Stimulated activated CD4-positive, alpha-beta T cell treated with anti-CD3 and anti-CD28 coated beads, Interleukin-12 subunit alpha, Interleukin-12 subunit beta, amount 100 ng/mL, for 24 hours (primary cell): ENCODE measurements at places on chromosomes 6 and 20.

DNA sequence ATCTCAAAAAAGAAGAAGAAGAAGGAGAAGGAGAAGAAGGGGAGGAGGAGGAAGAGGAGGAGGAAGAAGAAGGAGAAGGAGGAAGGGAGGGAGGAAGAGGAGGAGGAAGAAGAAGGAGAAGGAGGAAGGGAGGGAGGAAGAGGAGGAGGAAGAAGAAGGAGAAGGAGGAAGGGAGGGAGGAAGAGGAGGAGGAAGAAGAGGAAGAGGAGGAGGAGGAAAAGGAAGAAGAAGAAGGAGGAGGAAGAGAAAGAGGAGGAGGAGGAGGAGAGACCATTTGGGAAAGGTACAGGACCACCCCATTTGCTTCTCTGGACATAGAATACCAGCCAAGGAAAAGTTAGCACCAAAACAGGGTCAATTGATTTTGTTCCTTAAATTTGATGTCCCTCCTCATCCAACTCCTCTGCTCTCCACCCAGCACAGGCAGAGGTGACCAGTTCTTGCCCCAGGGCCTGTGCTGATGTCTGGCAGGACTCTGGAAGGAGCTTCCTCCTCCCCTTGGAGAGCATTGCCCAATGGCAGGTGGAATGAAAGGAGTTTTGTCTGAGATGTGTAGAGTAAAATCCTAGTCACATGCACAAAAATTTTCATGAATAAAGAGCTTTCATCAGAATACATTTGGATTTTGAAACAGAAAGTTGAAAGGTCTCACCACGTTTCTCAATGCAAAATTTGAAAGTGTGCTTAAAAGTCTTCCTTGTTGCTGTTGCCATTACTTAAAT is 182.9 kb downstream of the LY86 start:
- no peak for DNase-seq

GRCh38 chr6:1716396-1716795 is 106.7 kb downstream of the FOXC1 start:
- no peak for DNase-seq

GRCh38 chr6:160054913-160055312 is 66.7 kb upstream of the SLC22A1 start:
- DNase-seq: no peak

GRCh38 chr6:76518443-76518842 is 446.0 kb upstream of the IMPG1 start:
- no peak for DNase-seq

DNA sequence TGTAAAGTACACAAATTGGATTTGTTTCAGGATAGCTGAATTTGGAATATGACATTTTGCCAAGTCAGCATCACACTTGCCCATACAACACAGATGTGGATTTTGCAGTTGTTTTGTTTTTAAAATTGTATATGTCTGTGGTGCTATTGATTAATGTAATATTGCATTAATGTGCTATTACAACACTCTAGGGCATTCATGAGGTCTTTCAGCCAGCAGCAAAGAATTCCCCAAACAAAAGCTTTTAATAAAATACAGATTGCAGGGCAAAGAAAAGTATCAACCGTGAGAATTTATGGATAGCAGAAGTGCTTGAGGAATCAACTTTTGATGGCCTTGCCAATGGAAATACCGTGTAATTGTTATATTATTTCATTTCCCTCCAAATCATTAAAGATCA is 144.9 kb downstream of the AIG1 start:
- DNase-seq: no peak

DNA sequence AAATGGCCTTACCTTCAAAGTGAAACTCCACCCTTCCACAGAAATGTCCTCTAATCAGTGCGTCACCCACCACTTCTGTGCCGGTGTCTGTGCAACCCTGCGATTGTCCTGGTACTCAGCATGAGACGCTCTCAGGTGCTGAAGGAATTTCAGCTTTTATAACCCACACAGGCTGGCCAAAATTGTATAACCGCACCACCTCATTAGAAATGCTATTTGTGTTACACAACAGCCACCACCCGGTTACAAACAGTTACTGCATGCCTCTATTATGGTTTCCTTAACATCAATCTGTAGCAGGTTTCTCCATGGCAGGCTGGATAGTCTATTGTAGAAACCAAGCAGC is 51.5 kb downstream of the SLC23A2 start:
- DNase-seq: no peak

DNA sequence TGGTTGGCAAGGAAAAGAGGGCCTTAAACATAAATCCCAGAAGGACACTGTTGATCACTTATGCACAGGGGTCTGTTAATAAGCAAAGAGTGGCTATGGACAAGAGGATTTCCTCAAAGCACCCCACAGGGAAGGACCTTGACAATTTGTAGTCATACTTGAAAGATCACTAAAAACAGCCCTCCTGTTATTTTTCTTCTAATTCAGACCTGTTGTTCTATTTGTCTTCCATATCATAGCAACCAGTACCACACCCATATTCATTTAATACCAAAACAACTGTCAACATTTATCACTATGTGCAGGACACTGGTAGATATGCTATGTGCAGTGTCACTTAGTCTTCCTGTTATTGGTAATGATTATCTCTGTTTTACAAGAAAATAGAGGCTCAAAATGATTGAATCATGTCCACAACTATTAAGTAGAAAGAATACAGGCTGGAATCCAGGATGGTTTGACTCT is 3.2 kb upstream of the DYNLRB1 start:
- DNase-seq: no peak

GRCh38 chr6:149938571-149939355 is 3.1 kb upstream of the ULBP2 start:
- DNase-seq: no peak

DNA sequence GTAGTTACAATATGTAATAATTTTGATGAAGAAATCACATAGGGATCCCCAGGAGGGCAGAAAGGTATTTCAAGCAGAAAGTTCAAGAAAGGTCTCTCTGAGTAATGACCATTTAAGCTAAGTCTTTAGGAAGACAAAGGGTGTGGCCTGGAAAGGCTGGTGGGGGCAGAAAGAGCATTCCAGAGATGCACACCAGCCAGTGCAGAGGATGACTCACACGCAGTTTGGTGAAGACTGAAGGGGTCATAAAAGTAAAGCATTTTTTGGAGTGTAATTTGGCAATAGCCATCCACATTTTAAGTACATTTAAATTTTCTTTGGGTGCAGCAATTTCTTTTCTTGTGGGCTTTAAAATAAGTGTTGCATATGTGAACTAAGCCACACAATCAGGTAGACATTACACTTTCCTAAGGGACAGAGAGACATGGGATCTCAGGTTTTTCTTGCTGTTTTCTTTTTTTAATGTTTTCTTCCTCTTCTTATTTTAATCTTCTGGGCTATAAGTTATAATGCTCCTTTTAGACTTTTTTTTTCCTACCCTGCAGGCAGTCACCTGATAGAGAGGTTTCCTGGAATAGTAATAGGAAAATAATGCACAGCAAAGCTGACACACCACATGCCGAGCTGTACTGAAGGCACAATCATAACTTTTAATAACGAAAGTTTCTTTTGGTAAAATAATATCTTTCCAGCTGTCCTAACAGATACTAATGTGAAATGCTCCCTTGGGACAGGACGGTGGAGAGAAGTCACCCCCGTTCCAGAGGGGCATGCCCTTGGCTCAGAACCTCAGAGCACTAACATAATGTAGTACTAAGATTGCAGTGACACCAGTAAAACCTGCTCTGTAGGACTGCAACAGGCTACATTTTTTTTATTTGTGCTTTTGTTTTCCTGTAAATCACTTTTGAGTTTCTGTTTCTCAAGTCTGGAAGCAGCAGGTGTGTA is 49.6 kb upstream of the PTPRK start:
- no peak for DNase-seq

DNA sequence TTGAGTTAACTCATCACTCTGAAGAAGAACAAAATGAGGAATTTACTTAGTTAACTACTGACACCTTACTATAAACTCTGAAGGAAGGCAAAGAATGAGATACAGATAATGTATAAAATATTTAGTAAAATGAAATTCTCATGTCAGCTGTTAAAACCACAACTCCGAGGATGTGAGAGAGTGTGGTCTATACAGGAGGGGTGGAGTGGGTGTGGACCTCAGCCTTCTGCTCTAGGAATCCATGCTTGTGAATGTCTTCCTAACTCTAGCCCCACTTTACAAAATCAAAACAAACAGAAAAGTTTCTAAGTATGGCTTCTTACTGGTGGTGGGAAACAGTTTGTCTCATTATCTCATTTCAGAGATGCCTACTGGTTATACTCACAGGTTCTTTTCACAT is 14.2 kb downstream of the PPP1R14C start:
- no peak for DNase-seq

DNA sequence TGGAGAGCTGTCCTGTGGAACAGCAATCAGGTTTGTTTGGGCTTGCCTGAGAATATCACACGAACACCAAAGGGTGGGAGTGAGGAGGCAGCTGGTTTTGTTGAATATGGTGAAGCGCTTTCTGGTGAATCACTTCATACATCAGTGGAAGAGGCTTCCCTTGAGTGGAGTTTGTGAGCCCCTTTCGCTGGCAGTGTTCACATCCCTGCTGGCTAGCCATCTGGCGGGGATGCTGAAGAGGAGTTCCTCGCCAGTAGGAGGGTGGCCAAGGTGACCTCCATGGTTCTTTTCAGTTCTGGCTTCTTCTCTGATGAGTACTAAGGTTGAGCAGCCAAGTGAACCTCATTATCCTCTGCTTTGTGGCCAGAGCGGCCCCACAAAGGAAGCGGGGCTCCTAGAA is 37.7 kb upstream of the RNF8 start:
- DNase-seq: no peak

- no peak for DNase-seq
Measured at GRCh38 chr20:8943631-8944030, 125.3 kb upstream of the PLCB4 start.

- no peak for DNase-seq
Measured at GRCh38 chr6:31723980-31724691, 963 bp downstream of the MPIG6B start.

DNA sequence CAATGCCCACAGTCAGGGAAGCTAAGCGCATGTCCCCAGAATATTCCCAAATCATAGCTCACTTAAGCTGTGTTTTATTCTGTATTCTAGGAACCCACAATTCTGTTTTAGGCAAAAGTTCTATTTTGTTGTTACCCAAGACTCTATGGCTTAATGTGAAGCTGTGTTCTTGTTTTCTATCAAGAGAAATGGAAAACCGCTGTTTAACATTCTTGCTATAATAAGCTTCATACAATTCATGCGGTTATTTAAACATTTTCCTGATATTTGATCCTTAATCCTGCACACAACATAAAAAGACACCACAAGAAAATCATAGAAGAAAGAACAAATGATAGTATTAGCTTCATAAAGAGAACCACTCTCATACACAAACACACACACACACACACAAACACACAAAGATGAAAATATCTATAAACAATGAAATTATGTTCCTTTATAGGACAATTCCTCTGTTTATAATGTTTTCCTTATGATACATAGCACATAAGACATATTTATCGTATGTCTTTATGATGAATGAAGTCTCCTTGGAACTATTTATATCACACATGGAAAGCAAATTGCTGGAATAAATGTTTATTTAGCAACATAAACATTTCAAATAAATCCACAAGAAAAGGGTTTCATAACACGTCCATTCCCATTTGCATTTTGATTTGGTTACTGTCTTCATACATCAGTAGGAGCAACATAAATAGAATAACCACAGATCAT is 16.4 kb upstream of the COL21A1 start:
- DNase-seq: no peak
